ENCODE measurements at places on chromosomes 7 and 10. TPM values are rescaled to one million over a fixed set of nuclear protein-coding genes. Genes with fewer than 3 reads are reported as not detected.

DNA sequence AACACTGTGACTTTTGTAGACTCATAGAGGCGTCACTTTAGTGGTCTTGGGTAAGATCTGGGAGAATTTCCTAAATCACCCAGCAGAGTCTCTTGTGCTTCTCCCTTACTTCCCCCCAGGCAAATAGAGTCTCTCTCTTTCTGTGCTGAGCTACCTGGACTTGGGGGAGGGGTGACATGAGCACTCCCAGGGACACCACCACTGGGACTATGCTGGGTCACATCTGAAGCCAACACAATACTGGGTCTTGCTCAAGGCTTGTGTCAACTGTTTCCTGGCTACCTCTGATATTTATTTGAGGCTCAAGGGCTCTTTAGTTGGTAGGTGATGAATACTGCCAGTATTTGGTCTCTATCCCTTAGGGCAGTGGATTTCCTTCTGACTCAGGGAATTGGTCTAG is 214.6 kb upstream of the TPK1 start:
- no peaks in the 10 kb centered on the region for H3K36me3 ChIP-seq
- no peak overlapping the region for H3K4me3 ChIP-seq
- DNase-seq, result no peak

GRCh38 chr7:118285358-118285757 is 60.9 kb downstream of the ANKRD7 start:
- H3K4me3 ChIP-seq, result no peak overlapping the region
- H3K4me1 ChIP-seq, result no peaks in the 10 kb centered on the region
- no peaks in the 10 kb centered on the region for H3K36me3 ChIP-seq

GRCh38 chr7:23965296-23965695 is 255.3 kb downstream of the STK31 start:
- no peaks in the 10 kb centered on the region for H3K27me3 ChIP-seq
- no peaks in the 10 kb centered on the region for H3K36me3 ChIP-seq
- DNase-seq, result no peak
- no peak overlapping the region for H3K4me3 ChIP-seq
- H3K4me1 ChIP-seq, result no peaks in the 10 kb centered on the region

DNA sequence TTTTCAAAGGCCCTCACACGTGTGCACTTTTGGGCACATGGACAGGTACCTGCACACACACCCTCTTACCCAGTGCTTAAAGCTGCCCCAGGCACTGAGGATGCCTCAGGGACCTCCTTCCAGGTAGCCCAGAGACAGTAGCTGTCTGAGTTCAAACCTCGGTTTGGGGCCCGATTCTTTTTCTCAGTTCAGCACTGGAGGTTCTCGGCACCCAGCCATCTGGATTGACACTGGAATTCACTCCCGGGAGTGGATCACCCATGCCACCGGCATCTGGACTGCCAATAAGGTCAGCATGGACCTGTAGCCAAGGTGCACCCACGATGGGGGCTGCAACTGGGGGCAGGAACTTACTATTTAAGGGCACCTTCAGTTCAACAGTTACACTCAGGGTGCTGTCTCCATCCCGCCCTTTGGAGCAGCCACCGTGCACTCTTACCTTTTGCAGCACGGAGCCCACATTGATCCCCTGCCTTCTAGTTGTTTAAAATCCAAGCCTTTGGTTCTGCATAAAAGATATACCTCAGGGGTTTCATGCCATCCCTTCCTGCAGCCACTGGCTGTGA is 17.7 kb downstream of the CPA5 start:
- H3K4me1 ChIP-seq, result peaks cover 17% of the 10 kb centered on the region
- no peak overlapping the region for H3K27ac ChIP-seq
- DNase-seq, result no peak
- H3K27me3 ChIP-seq, result no peaks in the 10 kb centered on the region

DNA sequence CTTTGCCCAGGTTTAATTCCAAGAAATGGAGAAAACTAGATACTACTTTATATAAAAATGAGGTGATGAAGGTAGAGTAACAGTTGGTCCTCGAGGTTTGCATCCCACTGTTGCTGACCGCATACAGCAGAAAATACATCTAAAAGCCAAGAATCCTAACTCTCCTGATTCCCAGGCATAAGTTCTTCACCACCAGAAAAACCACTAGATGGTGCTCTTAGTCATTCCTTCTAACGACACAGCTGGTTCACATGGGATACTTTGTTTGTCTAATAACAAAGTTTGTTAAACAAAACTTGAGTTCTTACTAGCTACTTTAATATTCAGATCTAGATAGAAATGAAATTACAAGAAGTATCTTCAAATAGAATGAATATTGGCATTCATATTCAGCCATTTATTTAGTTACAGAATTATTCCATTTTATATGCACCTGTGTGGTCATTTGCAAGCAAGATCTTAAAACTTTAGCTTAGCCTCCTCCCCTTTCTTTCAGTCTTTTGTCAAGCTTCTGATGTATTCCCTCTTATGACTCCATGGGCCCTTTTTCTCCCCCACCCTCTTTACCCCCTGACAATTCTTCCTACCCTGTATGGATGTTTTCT is 54.1 kb upstream of the CYP26C1 start:
- peak; percentile 62 for DNase-seq
- H3K27me3 ChIP-seq, result no peaks in the 10 kb centered on the region

GRCh38 chr10:23173214-23174073 is 18.7 kb upstream of the PTF1A start:
- no peak overlapping the region for H3K27ac ChIP-seq
- DNase-seq, result peak; percentile 27
- H3K4me1 ChIP-seq, result peaks cover 8% of the 10 kb centered on the region

DNA sequence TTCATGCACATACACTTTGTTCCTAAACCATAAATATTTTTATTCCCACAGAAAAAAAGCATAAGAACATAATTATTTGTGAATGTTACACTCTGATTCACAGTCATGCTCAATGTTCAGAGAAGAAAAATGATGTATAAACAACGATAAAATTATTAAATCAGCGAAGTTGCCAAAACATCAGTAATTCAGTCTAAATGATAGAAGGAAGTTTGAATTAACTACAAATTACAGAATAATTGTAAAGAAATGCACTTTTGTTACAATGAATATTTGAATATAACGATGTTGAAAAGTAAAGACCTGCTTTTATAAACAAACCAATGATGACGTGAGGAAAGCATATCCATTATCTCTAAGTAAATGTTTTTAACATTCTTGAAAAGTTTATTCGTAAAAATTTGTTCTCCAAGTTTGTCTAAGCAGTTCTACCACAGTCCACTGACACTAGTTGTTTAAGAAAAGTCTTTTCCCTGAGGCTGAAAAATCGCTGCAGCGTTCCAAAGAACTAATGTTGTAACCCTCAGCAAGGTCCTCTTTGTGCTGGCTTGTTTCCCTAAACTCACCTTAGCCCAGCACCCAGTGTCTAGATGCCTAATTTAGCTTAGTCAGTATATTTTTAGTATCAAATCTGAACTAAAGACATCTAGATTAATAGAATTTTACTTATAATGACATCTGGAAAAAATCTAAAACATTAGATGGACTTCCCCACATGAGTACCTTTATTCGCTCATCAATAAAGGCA is 30.4 kb downstream of the TSPAN12 start:
- no peaks in the 10 kb centered on the region for H3K4me1 ChIP-seq
- no peak overlapping the region for H3K27ac ChIP-seq
- H3K4me3 ChIP-seq, result no peak overlapping the region
- H3K36me3 ChIP-seq, result no peaks in the 10 kb centered on the region
- no peaks in the 10 kb centered on the region for H3K27me3 ChIP-seq

- no peaks in the 10 kb centered on the region for H3K27me3 ChIP-seq
- no peak for DNase-seq
- H3K4me3 ChIP-seq, result no peak overlapping the region
- no peaks in the 10 kb centered on the region for H3K36me3 ChIP-seq
These were observed 427.8 kb downstream of the DNAJB9 start for GRCh38 chr7:108997480-108997879.

DNA sequence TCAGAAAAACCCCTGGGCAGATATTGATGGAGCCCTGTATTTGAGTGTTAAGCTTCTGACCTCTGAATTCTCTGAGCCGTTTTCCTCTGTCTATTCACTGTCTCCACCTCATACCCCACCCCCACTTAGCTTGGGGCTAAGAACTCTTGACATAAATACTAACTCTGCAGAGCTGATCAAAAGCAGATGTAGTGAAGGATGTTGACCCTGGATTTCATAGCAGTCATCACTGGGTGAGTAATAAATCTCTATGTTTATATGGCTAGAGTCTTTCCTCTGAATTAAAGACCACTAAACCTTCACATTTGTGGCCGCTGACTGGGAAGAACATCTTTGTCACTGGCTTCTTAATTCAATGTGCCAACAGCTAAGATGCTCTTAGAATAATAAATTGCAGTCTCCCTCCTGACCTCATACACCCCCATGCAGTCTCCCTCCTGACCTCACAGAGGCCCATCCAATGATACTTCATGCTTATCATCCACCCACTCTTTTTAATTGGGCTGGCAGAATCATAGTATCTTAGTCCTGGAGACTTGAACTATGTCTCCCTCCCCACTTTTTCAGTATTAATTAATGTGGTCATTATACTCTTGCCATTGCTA is 78.0 kb upstream of the MACROH2A2 start:
- H3K4me1 ChIP-seq, result peaks cover 49% of the 10 kb centered on the region

GRCh38 chr7:135981958-135982646 is 4.9 kb upstream of the MTPN start:
- no peaks in the 10 kb centered on the region for H3K27me3 ChIP-seq
- peak overlapping the region; percentile 60 for H3K27ac ChIP-seq
- peak overlapping the region; percentile 38 for H3K4me3 ChIP-seq
- H3K4me1 ChIP-seq, result peaks cover 17% of the 10 kb centered on the region
- DNase-seq, result no peak

DNA sequence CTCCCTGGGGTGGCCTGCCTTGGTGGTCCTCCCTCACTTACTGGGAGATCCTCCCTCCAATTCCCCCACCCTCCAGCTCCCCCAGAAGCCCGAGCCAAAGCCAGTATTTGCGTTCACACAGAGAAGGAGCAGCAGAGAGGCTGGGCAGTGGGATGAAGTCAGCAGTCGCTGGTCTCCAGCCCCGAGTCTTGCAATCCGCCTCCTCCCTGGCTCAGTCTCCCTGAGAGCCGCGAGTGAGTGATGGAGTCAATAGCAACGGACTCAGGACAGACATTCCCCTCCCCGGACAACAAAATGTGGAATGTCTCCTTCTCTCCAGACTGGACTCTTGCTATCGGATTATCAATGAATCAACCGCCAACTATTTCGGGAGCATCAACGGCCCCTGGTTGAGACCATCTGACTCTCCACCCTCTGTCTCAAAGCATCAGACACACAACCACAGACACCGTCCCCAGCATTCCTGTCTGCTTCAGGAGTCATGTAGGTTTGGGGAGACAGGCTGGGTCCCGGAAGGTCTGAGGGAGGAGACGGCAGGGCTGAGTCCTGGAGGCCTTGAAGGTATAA is 178.4 kb downstream of the SH3PXD2A start:
- H3K4me3 ChIP-seq, result no peak overlapping the region
- no peaks in the 10 kb centered on the region for H3K27me3 ChIP-seq
- no peaks in the 10 kb centered on the region for H3K4me1 ChIP-seq
- H3K27ac ChIP-seq, result no peak overlapping the region

The DGKI gene
- 0.39 TPM for total RNA-seq

The RELN gene
- not detected for total RNA-seq

The PDZD7 gene
- total RNA-seq, result 0.26 TPM

The GPNMB gene
- total RNA-seq, result 1.0 TPM

The ANKRD22 gene
- total RNA-seq, result not detected

The SPDYE18 gene
- total RNA-seq, result not detected

The SP8 gene
- total RNA-seq, result not detected

Data from A673 (cell line).